ENCODE measurements at places on chromosomes 7 and 10.

DNA sequence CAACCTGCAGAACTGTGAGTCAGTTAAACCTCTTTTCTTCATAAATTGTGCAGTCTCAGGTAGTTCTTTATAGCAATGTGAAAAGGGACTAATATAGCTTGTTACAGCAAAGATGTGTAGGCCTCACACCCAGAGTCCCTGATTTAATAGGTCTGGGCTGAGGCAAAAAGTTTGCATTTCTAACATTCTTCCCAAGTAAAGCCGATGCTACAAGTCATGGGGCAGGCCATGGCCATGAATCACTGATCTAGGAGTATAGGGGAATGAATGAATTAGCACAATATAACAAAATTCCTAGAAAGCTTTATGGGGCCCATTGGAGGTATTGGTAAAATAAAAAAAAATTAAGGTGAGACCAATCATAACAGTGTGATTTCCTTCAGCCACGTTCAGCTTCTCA is 11.5 kb upstream of the AASS start:
- no peak for DNase-seq

DNA sequence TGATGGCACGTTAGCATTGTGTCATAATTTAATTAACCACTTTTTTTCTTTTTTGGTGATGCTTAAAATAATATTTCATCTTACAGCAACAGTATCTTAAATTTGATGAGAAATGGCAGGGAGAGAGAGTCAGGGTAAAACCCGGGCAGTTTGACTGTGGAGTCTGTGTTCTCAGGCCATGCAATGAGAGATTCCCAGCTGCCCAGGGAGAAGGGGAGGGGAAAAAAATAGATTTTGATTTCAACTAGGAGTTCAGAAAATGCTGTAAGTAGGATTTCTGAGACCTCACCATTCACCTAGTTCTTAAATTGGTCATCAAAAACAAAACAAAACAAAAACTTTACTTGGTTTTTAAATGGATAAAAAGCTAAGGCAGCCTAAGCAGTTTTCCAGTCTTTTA is 37.4 kb upstream of the XPNPEP1 start:
- DNase-seq: no peak

- DNase-seq: no peak
Observed at GRCh38 chr7:28836716-28837115, 121.4 kb downstream of the TRIL start.

- DNase-seq: no peak
Observed at GRCh38 chr7:82615527-82615926, 171.9 kb upstream of the CACNA2D1 start.

DNA sequence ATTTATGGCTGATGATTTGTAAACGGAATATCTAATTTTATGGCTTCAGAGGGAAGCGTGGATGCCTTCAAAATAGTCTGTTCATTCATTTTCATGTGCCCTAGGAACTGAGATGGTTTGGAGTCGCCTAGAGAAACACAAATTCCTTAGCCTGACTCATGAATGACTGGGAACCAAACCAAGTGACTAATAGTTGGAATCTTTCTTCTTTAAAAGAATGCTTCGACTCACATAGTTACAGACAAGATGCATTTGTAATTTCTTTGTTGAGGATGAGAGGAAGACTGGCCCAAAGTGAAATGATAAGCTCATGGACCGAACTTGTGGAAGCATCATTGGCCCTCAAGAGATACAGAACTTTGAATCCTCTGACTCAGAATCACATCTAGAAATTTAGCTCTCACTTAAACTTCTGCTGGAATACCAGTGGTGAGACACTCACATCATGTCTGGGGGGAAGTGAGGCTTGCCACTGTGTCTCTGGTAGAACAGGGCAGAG is 1107.2 kb downstream of the NRG3 start:
- no peak for DNase-seq

DNA sequence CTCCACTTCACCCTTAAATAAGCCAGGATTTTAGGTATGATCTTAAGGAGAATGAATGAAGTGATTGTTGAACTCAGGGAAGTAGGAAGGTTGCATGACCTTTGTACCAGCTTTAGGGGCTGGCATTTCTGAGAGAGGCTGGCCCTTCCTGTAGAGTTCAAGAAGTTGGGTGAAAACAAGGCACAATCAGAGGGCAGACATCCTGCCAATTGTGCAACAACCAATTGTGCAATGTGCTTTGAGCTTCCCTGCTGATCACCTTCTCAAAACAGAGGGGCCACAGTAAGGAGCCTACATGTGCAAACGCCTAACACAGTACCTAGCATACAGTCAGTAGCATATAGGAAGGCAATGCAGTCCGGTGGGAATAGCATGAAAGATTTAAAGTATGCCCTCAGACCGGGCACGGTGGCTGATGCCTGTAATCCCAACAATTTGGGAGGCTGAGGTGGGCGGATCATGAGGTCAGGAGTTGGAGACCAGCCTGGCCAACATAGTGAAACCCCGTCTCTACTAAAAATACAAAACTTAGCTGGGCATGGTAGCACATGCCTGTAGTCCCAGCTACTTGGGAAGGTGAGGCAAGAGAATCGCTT is 5.4 kb downstream of the CPVL start:
- DNase-seq: no peak

DNA sequence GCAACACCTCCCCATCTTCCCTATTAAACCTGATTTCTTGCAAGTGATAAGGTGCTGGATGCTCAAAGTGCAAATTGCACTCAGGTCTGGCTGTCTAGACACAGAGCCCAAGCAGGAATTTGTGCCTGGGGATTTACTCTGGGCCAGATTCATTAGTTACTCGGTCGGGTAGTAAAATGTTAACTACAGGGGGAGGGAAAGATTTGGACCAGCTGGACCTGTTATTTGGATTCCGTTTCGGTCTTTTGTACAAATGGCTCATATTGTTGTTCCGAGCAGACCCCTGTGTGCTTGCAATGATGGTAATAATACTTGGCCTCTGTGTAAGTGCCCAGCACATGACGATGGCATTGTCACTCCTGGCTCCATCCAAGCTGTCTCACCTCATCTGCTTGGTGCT is 609.6 kb downstream of the KCNMA1 start:
- DNase-seq: no peak

DNA sequence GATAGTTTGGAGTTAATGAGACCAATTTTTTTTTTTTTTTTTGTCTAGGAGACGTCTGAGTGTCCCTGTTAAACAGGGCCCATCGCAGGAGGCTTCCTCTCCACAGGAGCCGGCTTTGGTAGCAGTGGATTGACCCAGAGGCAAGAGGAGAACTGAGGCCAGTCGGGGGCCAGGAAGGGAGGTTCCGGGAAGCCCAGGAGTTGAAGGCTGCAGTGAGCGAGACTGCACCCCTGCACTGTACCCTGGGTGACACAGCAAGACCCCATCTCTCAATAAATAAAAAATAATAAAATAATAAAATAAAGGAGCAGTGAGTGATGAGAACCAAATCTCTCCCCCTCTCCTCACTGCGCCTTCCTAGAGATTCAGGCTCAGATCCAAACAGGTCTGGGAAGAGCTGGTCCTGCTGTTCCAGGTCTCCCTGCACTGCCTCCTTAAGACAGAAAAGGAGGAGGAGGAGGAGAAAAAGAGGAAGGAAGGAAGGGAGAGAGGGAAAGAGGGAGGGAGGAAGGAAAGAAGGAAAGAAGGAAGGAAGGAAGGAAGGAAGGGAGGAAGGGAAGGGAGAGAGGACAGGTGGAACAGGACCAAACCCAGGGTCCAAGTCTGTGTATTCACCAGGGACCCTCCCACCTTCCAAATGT is 3.5 kb downstream of the MNX1 start:
- DNase-seq: no peak
